ENCODE measurements at places on chromosomes 1 and 21.

- no peak for DNase-seq
Measured at GRCh38 chr1:196678510-196678884, 26.7 kb downstream of the CFH start.

GRCh38 chr1:40659649-40659947, 5.9 kb downstream of the RIMS3 start:
- DNase-seq: no peak

DNA sequence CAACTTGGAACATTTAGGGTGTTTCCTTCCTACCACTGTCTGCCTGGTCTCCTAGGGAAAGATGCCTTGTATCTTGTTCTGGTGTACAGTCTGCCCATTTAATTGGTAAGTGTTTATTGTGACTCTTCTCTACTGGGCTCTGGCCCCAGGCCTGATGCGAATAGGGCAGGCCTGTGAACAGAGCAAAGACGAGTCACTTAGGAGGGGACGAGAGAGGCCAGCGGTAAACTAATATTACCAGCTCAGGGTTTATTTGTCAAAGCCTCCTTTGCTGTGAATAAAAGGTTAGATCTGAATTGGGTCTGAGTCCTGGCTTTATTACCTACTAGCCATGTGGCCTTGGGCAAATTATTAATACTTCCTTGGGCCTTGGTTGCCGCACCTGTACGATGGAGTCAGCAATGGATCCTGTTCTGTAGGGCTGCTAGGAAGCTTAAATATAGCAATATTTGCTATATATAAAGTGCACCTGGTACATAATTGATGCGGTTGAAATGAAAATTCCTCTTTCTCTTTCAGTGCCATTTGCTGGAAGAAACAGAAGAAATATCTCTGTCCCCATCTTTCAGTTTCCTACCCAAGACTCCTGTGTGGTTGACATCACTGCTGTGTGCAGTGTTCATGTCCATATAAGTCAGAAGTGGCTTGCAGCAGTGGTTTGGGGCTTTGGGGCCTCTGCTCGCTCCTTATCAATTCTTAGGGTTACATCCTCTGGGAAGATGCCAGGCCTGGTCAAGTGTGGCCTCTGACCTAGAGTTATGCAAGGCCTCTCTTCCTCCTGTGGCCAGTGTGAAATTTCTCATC, 32.4 kb downstream of the MAPKAPK2 start:
- peak; percentile 50 for DNase-seq

DNA sequence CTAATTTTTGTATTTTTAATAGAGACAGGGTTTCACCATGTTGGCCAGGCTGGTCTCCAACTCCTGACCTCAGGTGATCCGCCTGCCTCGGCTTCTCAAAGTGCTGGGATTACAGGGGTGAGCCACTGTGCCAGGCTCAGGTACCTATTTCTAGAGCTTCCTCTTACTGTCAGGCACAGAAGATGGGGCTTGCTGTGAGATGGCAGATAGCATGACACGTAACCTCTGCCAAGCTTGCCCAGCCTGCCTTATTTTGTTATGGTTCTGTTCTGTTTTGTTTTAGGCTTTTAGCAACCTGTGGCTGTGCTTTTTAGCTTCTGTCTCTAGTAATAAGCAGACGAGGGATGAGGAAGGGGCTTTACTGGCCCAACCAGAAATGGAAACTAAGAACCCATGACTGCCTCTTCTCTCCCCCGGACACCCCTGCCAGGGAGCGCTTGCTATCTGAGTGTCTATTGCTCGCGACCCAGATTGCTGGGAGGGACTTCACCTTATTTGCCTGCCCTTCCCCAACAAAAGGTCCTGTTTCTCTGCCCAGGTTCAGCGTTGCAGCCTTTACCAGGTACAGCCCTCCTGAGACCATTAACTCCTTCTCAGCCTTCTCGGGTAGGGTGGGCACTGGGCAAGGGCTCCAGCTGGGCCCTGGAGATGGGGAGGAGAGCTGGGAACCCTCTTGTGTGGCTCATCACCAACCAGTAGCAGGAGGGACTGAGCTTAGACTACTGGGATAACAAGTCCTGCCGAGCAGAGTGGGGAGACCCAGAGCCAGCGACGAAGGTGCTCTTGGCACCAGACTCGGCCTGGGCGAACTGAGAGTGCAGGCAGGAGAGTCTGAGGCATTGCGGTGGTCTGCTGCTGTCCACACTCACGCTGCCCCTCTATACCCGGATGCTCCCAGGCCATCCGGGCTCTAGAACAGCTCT, 13.5 kb upstream of the LGR6 start:
- DNase-seq: no peak

DNA sequence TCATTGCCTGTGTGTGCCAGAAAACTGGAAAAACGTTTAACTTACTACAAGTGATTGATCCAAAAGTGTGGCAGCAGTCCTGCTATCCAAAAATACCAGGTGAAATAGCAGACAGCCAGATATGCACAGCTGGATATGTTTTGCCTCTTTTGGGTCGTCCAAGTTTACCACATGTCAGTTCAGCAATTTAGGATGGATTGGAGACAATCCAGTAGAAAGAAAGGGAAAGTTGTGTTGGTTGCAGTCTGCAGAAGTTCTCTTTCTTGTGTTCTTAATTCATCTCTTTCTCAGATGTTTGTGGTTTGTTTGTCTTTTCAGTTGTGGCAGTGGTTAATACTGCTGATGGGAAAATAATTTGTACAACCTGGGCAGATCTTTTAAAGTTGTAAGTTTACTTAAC, 645.0 kb downstream of the PTPRC start:
- no peak for DNase-seq

GRCh38 chr1:7967651-7968050, 6.1 kb downstream of the PARK7 start:
- DNase-seq: no peak

DNA sequence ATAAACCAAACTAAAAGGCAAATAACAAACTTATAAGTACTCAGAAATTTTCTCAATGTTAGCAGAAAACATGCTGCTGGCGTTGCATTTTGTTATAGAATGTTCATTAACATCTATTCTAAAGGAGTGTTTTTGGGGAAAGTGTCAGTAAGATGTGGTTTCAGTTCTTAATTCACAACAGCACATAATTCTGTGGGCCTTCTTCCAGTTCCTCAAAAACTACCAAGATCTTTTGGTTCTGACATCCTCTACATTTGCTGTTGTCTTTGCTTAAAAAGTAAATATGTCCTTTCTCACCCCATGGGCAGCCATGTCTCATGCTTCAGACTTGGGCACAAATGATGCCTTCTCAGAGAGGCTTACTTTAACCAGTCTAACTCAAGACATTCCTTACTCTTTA, 152.5 kb downstream of the CDC7 start:
- no peak for DNase-seq

- DNase-seq: peak; percentile 75
Measured at GRCh38 chr1:226643177-226643576, 94.6 kb downstream of the STUM start.

DNA sequence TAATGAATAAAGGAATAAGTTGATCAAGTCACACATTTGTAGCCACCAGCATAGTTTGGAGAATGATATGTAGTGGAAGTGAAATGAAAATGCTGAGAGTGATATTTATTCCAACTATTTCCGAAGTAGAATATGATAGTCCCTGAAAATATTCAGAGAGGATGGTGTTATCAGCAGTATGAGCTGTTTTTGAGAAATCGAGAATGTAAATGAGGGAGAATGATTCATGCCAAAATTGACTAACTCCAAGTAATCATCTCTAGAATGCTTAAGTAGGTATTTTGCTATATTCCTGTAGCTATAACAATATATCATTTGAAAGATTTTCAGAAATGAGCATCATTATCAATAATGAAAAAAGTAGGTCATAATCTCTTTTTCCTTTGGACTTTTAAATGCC, 178.9 kb downstream of the PDE4B start:
- DNase-seq: no peak

Measured in stimulated activated CD8-positive, alpha-beta memory T cell treated with anti-CD3 and anti-CD28 coated beads, Interleukin-4, amount 100 ng/mL, for 48 hours (primary cell).